Stimulated activated CD8-positive, alpha-beta memory T cell treated with anti-CD3 and anti-CD28 coated beads, Interleukin-2, amount 100 ng/mL, for 48 hours (primary cell): ENCODE measurements at places on chromosomes 7 and 10.

DNA sequence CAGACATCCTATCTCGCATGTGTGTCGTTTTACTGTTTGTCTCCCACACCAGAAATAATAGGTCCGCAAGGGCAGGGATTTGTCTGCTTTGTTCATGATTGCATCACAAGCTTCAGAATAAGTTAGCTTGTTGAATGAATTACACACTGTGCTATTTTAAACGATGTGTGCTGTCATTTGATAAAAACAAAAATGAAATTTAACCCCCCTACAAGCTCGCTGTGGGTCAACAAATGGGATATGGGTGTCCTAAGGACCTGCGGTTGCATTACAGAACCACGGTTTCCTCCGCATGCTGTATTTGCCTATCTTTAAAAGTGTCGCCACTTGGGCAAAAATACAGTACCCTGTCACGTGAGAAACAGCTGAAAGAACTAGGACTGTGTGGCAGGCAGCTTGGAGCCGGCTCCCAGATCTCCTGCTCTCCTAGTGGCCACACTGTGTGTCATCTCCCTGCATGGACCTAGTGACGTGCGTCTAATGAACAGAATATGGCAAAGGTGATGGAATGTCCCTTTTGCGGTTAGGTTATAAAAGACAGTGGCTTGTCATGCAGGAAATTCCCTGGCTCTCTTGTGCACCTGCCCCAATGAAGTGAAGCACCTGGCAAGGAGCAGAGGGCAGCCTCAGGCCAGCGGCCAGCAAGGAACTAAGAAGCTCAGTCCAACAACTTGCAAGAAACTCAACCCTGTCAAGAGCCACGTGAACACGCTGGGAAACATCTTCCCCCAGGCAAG is 32.9 kb upstream of the CRYGN start:
- DNase-seq = no peak

DNA sequence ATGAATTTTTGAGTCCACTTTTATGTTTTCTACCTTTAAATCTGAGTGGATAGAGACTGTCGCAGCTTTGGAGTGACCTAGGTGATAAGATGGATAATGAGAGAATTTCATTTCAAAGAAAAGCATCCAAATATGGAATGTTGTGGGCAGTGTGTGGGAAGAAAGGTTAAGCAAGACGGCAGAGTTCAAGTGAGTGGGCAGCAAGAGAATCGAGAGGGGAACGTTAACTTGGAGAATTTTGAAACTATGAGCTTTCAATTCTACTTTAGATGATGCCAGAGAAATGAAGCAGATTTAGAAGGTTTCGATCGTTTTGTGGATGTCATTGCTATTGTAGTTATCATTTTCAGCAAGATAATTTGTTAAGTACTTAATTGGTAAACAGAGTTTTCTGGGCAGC is 73.0 kb downstream of the XRCC2 start:
- no peak for DNase-seq

DNA sequence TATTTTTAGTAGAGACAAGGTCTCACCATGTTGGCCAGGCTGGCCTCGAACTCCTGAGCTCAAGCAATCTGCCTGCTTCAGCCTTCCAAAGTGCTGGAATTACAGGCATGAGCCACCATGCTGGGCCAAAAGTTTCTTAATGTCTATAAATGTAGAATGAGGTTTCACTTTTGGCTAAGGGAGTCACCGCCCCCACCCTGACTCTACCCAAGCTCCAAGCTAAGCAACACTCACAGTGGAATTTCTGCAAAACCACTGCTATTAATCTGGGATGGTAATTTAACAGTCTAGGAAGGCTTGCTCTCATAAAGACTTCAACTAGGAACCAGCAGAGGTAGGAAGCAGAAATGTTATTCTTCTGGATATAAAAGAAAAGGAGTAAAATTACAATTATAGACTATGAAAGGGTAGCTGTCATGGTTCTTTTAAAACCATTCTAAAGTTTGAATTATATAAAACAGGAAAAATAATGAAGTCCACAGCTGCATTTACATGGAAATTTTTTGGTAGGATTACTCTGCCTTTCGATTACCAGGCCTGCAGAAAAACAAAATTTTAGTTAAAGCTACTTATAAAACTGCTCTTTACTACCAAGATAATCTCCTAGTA is 211.6 kb downstream of the SFMBT2 start:
- DNase-seq = no peak

- DNase-seq = no peak
Observed at GRCh38 chr10:6270951-6271350, 68.2 kb downstream of the PFKFB3 start.

DNA sequence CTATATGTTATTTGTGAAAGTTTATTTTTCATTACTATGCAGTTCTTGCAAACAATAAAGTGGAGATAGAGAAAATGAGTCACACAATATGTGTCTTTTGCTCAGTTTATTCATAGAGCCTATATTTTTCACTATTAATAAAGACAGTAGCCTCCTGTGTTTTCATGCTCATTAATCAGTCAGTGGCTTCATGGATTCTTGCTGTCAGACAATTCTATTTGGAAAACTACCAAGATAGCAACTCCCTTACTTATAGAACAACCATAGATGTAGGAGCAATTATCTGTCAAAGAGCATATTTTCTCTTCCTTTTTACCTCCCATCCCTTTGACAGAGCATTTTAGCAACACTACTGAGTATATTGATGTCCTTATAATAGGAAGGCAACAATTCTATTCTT is 132.7 kb upstream of the CALCR start:
- no peak for DNase-seq

GRCh38 chr10:34254596-34254995 is 560.5 kb downstream of the PARD3 start:
- DNase-seq = no peak

DNA sequence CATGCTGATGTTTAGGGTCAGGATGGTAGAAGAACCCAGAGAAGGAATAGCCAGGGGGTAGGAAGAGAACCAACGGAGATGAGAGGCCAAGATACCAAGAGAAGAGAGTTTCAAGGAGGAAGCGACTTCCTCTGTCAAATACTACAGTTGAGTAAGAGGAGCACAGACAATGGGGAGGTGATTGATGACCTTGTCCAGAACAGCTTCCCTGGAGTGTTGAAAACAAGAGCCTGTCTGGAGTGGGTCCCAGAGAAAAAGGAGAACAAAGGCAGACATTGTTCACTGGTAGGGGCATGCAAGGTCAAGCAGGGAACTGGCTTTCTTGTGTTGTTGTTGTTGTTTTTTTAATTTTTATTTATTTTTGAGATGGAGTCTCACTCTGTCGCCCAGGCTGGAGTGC is 9.6 kb upstream of the TRIM56 start:
- no peak for DNase-seq

DNA sequence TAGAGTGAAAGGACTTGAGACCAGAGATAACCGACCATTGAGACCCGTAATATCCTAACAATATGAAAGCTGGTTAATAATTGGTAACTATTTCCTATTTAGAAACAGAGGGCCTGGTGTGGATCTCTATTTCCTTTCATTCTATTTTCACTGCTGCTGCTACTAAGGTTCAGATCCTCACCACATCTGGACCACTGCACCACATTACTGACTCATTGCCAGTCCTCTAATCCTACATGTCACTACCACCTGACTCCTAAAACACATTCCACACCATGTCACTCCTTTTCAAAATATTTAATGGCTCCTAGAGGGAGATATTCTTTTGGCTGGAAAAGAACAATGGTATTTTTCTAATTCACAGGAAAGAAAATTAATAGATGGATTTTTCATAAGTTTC is 6.4 kb downstream of the USP54 start:
- no peak for DNase-seq

DNA sequence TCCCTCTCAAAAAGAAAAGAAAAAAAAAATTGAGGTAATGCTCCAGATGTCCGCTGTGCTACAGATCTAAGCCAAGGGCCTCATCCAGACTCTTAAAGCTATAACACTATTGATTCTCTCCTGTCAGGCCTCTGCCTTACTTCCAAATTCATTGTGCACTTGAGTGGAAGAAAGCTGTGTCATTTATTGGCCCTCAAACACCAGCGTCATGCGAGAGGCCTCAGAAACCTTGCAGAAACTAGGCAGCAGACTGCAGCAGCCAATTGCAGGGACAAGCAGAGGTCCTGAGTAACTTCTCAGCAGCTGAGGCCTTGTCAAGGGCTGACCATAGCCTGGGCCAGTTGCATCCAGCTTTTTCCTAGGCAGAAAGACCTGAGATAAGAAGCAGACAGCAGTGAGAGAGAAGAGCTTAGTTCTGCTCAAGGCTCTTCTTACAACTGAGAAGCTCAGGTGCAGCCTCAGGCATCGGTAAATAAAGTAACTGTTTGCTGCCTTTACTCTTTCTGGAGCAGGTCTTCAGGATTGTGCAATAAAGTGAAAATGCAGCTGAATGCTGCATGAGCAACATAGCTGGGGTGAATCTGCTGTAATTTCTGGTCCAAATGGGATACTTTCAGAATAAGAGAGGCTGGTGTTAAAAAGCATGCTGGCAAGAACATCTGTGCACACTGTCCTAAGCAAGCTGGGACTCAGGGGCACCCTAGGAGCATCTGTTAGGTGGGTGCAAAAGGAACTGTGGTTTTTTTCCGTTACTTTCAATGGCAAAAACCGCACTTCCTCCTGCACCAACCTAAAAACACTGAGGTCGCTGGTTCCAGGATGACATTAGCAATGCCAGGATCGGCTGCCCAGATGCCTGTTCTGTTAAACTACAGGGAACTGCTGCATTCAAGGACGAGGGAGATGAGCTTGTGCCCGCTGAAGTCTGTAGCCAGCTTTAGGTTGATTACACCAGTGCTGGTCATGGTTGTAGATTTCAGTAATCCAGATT is 181.8 kb upstream of the PFKP start:
- DNase-seq = no peak

GRCh38 chr10:113214331-113214730 is 264.3 kb downstream of the TCF7L2 start:
- no peak for DNase-seq

- DNase-seq = no peak
Observed at GRCh38 chr7:15680446-15680845, 6.0 kb downstream of the MEOX2 start.

DNA sequence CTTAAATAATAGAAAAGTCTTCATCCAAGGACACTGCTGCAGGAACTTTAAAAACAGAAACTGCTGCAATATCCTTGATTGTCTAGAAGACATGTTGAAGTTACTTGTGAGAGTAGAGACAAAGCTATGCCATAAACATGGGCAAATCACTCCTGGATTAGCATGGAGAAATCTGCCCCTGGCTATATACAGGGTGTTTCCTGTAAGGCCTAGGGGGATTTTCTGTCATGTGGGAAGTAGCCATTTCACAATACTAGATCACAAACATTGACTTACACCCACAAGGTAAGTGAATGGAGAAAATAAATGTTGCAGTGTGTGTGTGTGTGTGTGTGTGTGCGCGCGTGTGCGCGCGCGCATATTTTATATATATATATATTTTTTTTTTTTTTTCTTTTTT is 35.2 kb upstream of the PDK4 start:
- DNase-seq = no peak
